ENCODE measurements at places on chromosomes 1 and 21.

- peak; percentile 99 for DNase-seq
Measured at GRCh38 chr21:36156339-36156814, 247 bp upstream of the DOP1B start.

DNA sequence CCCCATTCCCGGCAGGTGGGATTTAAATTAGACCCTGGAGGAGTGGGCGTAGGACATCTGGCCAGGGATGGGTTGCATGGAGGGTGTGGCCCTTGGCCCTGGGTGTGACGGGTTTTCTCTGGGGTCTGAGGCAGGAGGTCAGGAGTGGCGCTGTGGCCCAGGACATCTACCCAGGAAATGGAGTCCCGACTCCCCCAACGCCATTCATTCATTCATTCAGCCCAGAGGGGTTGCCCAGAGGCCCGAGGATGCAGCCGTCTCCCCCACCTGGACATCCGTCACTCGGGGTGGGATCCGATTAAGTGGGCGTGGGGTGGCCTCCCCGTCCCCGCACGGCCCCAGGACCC is 663 bp downstream of the ATP13A2 start:
- peak; percentile 4 for DNase-seq

DNA sequence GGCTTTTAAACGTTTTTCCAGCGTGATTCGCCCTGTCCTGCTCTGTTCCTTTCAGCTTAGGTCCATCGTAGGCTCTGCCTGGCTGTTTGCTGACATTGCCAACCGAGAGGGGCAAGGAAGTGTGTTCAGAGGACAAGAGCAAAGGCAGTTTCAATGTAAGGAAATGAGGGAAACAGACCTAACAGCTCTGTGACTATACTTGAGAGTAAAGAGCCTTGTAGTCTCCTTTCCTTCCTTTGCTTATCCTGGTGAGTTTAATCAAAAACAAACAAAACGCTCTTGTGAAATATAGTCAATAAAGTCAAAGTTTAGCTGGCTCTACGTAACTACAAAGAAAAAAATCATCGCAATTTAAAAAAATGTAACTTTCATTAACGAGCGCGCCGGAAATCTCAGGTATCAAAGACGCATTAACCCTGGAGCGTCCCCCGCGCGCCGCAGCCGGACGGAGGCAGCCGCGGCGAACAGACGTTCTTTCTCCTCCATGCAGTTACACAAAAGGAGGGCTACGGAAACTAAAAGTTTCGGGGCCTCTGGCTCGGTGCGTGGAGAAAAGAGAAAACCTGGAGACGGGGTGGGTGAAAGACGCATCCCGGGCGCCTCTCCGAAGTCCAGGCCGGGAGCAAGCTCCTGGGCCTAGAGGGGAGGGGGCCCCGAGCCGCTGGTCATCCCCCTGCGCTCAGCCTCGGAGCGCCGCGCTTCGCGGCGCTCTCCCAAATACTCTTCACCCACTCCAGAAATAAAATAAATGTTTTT is 617 bp upstream of the ADGRL2 start:
- DNase-seq: no peak

GRCh38 chr1:43227143-43227764 is 42.5 kb upstream of the TMEM125 start:
- peak; percentile 79 for DNase-seq

GRCh38 chr1:108016451-108016920 is 51.5 kb upstream of the VAV3 start:
- no peak for DNase-seq

- DNase-seq: no peak
Measured at GRCh38 chr1:50774759-50775351, 185.2 kb downstream of the FAF1 start.

DNA sequence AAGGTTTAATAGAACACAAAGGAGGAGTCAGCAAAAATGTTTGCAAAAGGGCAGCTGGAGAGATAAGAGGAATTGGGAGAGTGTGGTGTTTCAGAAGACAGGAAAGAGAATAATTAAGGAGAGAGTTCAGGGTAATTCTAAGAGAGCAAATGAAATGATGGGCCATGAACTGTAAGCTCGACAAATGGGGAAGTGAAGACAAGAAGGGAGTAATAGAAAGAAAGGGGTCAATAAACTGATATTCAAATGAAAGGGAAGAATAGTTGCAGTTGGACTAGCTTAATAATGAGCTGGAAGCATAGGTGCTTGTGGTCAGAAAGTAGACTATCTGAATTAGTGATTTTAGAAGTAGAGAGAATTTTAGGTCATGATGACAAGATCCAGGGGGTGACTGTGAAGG is 15.6 kb upstream of the RNF220 start:
- DNase-seq: no peak

DNA sequence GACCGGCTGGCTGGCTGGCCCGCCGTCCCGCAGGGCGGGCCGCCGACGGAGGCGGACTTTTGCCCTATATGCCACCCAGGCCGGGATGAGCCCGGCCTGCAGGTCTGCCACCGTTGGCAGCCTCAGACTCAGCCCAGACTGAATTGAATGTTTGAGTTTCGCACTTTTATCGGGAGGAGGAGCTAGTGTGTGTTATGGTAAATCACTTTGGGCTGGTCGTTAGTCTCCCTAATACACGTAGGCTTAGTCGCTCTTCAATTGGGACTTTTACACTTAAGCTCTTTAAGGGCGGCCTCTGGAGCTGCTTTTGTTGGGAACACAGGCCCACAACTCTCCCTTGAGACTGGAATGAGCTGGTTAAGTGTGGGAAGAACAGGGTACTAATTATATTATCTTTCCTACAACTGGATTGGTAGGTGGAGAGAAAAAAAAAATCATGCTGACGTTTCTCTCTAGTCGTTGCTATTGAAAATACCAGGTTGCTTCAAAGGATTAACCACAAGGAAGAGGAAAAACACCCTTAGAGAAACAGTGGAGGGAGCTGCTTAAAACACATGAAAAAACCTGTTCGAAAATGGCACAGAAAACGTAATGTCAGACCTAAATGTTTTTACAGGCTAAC is 1.4 kb upstream of the IRF2BP2 start:
- DNase-seq: peak; percentile 89

GRCh38 chr1:86149591-86149990 is 7.0 kb downstream of the COL24A1 start:
- no peak for DNase-seq

DNA sequence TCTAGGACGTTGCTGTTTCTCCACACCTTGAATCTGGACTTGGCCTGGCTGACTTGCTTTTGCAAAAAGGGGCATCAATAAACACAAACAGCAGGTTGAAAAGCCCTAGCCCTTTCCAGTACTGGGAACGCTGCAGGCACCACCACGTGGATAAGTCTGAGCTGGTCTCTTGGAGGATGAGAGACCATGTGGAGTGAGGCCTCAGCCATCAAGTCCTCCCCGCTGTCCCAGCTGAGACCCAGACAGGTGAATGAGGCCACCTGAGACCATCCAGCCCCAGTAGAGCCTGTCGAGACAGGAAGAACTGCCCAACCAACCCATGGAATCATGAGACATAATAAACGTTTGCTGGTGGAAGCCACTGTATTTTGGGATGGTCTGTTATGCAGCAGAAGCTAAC is 688.7 kb downstream of the PTPRU start:
- no peak for DNase-seq

GRCh38 chr1:14715802-14716201 is 117.3 kb downstream of the KAZN start:
- no peak for DNase-seq

- no peak for DNase-seq
Measured at GRCh38 chr21:35119501-35120047, 70.5 kb upstream of the RUNX1 start.

- peak; percentile 55 for DNase-seq
Measured at GRCh38 chr1:181104790-181105133, 16.3 kb downstream of the IER5 start.

GRCh38 chr1:35971601-35972000 is 40.7 kb downstream of the AGO3 start:
- DNase-seq: no peak

DNA sequence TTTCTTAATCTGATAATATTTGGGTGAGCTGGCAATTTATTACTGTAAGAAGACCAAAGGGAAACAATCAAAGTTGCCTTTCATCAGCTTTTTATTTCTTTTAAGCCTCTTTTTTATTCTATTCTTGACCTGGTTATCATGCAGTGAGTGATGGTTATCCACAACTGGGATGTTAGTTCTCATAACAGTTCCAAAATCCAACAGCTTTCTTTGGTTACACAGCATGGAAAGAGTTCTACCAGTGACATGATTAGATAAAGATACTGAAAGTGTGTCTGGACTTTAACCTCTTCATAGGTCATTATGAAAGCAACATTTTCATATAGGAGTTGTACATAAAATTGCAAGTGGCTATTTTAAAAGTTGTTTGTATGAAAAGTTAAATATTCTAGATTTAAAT is 163.0 kb downstream of the SYT2 start:
- DNase-seq: no peak

GRCh38 chr1:233641029-233641428 is 27.1 kb downstream of the KCNK1 start:
- DNase-seq: no peak

DNA sequence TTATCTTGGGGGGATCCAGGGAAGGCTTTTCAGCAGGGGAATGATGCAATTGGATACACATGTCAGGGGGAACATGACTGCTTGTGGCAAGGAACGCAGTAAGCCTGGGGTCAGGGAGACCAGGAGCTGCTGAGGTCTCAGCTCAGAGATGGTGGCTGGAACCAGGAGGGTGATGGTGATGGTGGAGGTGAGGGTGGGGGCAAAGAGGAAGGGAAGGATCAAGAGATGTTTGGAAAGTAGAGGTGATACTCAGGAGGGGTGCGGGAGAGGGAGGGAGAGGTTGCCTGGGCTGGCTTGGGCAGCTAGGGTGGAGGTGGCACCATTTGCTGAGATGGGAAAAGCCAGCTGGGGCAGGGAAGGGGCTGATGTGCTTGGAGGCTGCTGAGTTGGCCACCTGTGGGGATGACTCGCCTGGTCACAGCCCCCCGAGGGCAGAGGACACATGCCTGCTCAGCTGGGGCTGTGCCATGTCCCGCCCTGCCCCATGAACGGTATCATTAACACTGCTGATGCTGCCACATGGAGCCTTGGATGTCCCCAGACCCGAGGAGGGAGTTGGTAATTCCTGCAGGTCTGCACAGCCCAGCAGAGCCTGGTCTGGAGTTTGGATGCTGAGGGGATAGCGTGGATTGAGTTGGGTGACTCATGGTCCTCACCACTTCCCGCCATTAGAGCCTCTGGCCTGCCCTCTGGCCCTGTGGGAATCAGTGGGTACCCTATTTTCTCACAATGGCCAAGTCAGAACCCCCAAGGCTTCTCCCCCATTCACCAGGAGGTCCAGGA is 6.3 kb upstream of the PADI1 start:
- no peak for DNase-seq

GRCh38 chr1:202158810-202159533 is 1.4 kb downstream of the PTPN7 start:
- no peak for DNase-seq

GRCh38 chr1:207510444-207510843 is 14.5 kb downstream of the CR1 start:
- DNase-seq: no peak

DNA sequence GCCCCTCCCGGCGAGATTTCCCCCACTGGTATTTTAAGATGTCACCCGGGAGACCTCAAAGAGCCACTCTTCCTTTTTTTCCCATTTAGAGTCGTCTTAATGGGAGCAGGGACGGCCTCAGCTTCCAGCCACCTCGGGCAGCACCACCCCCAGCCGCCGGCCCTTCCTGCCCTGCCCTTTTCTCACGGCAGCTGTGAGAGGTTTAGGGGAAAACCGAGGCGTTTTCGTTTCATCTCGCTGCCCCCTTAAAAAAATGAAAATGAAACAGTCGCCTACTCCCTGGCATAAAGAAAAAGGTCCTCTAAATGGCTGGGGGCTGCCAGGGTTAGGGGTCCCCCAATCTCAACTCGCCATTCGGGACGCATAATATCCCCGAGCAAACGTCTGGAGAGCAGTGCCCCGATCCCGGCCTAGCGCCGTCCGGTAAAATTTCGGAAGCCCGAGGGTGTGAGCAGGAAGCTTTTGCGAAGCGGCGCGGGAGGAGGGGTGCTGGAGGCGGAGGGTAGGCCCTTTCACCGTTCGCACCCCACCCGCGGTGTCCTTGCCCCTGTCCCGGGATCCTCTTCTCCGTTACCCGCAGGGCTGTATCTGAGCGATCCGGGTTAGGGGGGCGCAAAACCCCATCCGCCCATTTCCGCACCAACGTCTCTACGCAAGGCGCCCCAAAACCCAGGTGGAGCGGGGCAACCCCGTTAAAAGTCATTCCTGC is 1.2 kb downstream of the RUNX3 start:
- DNase-seq: peak; percentile 56

- no peak for DNase-seq
Measured at GRCh38 chr1:96487394-96487793, 234.2 kb upstream of the PTBP2 start.

DNA sequence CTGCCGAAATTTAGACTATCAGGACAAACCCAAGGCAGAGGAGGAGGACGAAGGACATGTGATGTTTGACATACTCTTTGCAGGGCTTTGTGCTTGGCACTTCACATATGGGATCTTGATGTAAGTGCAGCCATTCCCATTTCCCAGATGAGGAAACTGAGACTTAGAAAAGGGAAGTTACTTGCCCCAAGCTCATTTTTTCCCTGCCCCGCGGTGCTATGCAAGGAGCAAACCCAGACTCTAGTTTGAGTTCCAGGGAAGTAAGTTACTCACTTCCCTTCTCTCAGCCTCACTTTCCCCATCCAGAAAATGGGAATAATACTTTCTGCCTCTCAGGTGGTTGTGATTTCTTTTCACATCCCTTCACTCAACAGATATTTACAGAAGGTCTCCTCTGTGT is 4.5 kb upstream of the FOXO6 start:
- DNase-seq: no peak

GRCh38 chr1:87915771-87916170 is 587.1 kb downstream of the LMO4 start:
- no peak for DNase-seq

DNA sequence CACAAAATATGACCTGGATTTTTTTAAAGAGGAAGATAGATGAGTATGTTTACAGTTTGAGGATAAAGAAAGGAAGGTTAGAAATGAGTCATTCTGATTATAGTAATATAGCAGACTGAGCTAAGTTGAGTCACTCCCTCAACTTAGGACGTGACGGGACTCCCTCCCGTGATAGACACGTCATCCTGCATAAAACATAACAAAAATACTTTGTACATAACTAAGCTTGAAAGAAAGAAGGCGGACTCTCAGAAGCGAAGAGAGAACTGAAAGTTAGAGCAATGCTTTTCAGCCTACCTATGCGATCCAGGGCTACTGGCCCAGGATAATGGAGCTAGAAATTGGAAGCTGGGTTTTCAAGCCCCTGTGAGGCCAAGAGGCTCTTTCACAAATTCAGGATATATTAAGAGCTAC is 53.0 kb upstream of the DESI2 start:
- DNase-seq: peak; percentile 31

DNA sequence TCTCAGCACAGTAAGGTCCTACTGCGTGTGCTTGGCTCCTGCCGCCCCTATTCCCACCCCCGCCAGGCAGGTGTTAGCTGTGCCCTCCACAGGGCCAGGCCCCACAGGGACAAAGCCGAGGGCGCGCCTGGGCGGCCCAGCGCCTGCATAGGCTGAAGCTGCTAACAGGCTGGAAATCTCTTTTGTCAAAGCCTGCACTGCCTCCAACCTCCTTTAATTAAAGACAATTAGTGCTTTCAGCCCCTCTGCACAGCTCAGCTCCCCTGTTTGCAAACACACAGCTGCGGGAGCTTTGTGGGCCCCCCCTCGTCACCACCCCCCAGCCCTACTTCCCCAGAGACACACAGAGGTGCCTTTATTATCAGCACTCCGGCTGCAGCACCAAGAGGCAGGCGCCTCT is 95.9 kb downstream of the EPHB2 start:
- no peak for DNase-seq

- DNase-seq: no peak
Measured at GRCh38 chr21:42237577-42237976, 18.6 kb downstream of the ABCG1 start.

GRCh38 chr1:175646439-175647209 is 96.8 kb downstream of the TNR start:
- no peak for DNase-seq

All from CD4-positive, alpha-beta T cell treated with Interferon alpha-2 for 1 hour (primary cell).